Stimulated activated CD4-positive, alpha-beta T cell treated with anti-CD3 and anti-CD28 coated beads, Interleukin-1b, Interleukin-23, amount 100 ng/mL, for 48 hours (primary cell): ENCODE measurements at places on chromosomes 2 and 18.

- DNase-seq = no peak
These were observed 5.9 kb downstream of the CCDC121 start for GRCh38 chr2:27622921-27623384.

DNA sequence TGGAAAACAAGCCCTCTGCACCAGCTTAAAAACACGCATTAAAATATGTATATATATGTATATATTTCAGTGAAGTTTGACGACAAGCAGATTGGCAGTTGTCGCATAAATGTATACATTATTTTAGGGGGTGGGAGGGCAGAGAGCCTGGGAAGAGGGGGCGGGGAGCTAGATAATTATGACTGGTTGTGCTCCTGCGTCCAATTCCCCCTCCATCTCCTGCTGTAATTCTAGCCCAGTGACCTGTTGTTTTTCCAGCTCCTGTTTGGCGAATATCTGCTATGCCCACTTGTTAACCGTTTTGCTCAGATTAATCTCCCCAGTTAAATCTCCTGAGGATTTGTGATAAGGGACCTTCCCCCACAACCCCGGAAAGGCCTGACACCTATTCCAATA lies 656 bp downstream of the UNC80 start:
- DNase-seq = no peak

- DNase-seq = no peak
These were observed 80.5 kb upstream of the ABCA12 start for GRCh38 chr2:215218587-215219577.

GRCh38 chr2:168744844-168745243 lies 57.6 kb upstream of the NOSTRIN start:
- DNase-seq = no peak

DNA sequence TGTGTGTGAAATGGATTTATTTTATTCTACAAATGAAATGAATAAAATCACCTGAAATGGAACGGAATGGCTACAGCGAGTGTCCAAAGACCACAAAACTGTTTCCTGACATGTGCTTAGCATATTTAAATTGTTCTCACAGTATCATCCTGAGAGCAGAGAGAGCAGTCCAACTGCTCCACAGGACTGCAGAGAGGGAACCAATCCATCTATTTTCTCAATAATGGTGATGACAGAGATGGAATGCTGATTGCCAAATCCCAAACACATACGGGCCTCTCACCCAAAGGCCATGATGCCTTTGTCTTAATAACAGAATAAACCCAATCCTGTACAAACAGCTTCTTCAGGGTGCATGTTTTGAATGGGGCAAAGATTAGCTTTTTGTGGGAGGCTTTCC lies 41.1 kb downstream of the STAT1 start:
- no peak for DNase-seq

DNA sequence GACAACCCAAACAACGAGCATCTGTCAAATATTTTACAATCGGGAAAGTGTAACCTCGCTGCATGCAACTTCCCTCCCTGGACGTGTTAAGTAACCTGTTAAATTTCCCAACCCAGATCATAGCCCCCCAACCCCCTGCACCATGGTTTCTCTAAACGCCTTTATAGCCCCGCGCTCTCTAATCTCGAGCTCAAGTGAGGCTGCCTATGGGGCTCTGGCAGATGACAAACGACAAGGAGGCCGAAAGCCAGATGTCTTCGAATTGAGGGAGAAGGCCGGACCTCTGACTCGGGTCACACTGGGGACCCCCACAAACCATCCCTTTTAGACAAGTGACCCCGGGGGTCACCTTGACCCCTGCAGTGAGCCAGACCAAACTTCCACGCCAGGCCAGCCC lies 526 bp downstream of the COX7A2L start:
- DNase-seq = no peak

DNA sequence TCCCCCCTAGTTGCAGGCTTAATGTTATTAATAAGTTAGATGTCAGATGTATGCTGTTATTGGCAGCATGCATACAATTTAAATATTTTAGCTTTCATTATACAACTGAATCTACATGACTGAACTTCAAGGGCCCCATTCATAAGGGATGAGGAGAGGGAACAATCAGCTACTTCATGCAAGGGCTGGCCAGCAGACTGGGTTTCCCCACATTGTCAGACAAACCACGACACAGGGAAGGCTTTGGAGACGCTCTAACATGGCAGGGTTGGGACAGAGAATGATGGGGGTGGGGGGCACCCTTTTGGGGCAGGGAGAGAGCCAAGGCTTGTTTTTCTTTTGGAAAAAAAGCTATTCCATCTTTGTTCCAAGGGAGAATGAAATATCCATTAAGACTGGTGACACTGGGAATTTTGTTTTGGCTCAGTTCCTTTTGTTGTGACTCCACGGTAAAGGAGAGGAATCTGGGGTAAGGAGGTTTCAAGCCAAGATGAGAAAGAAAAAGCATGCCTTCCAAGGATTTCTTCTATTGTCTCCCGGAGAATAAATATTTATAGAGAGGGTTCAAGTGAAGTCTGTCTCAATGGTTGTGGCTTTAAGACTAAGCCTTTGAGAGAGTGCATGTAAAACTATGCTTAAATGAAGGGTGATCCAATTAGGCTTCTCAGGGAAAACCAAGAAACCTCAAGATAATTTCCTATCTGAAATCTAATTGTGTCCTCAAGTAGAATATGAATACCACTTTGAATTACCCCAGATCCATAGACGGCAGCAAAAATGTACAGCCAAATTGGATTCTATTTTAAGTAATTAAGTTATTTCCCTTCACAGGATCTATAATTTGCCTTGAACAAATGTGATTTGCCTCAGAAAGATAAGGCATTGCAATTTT lies 5.4 kb downstream of the CXCR4 start:
- DNase-seq = no peak

GRCh38 chr2:3125001-3125760 lies 252.4 kb downstream of the EIPR1 start:
- DNase-seq = no peak

DNA sequence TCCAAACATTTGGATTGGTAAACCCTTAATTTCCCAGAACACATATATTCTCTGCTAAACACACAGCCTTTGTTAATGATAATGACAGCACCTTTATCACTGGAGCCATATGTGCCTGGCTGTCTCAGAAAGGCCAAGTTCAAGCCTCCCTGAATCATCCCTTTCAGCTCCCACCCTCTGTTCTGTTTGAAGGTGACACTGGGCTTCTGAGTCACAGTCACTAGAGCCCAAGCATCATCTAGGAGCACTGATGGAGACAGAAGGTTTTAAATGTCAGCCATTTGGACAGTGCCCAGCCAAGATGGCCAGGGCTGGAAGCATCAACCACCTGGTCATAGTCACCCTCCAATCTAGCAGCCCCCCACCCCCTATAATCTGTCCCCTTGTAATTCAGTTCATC lies 80.6 kb downstream of the NRP2 start:
- no peak for DNase-seq

GRCh38 chr2:236012155-236012554 lies 156.0 kb downstream of the GBX2 start:
- no peak for DNase-seq
